ENCODE measurements at places on chromosomes 12 and 14.

DNA sequence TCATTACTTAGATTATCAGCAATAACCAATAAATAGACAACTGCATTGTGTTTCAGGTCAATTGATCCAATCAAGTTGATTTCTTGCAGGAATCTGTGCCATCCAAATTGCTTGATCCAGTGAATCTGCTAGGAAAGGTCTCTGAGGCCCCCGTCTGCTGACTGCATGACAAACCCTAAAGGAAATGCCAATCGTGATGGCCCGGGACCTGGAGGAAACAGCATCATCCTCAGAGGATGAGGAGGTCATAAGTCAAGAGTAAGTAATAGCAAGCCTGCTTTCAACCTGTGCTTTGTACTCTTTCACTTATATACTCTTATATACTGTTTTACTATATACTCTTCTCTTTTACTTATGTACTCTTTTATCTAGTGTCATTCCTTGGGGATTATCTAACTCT is 1.9 kb downstream of the TTLL5 start:
- DNase-seq, result no peak

GRCh38 chr12:19964549-19964948 is 403.8 kb upstream of the PDE3A start:
- no peak for DNase-seq

DNA sequence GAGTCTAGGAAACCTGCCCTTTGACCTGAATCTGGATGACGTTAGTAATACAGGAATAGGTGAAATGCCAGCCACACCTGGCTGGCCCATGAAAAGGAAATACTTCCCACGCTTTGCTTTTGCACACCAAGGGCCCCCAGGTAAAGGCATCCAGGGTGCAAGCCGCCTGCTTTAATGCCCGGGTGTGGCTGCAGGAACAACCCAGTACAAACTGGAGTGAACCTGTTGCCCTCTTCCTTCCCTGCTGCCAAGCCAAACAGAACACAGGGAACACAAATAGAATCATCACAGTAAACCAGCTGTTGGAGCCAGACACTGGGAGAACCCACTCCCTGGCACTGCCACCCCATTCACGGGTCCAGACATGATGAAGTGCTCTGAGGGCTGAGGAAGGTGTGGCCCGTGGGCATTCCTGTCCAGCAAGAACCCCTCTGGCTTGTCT is 24.2 kb upstream of the FOS start:
- no peak for DNase-seq

- DNase-seq, result no peak
Measured at GRCh38 chr14:54881235-54881760, 21.3 kb downstream of the GCH1 start.

DNA sequence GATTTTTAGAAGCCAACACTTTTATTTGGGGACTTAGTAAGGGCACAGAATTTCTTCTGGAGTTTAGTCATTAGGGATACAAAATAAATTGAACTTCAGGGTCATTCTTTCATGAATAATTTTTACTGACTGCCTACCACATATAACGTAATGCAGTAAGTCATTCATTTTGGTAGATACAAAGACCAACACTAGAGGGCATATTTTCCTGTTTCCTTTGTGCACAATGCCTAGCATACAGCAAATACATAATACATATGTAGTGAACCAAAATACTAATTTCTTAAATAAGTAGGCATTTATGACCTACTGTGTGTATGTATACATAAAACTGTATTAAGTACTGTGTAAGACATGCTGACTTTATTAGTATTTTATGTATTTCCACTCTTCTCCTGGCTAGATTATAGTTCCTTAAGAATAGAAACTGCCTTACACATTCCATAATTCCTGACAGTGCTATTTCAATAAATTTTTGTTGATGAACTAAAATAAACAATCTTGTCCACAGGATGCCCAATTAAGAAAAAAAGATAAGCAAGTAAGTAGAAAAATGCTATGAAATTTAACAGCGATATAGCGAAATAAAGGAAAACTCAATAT is 47.9 kb downstream of the PPP1R12A start:
- DNase-seq, result no peak

- DNase-seq, result no peak
Measured at GRCh38 chr12:128819293-128820144, 4.2 kb downstream of the SLC15A4 start.

GRCh38 chr12:119068129-119068856 is 87.0 kb downstream of the SRRM4 start:
- DNase-seq, result no peak

DNA sequence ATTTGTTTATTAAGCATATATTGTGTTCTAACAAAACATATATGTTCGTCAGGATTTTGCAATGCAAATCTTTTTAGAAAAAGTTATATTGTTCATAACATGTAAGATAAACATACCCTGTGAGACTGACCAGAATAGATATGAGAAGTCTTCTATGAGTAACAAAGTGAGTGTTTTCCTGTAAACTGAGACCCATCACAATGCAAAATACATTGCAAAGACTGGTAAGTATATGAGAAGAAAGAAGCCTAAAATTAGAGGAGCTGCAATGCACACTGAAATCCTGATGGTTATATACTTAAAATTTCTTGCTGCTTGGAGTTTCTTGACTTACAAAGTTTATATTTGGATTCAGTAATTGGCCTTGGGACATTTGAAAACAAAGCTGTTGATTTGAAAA is 6.0 kb downstream of the HMGA2 start:
- DNase-seq, result no peak

DNA sequence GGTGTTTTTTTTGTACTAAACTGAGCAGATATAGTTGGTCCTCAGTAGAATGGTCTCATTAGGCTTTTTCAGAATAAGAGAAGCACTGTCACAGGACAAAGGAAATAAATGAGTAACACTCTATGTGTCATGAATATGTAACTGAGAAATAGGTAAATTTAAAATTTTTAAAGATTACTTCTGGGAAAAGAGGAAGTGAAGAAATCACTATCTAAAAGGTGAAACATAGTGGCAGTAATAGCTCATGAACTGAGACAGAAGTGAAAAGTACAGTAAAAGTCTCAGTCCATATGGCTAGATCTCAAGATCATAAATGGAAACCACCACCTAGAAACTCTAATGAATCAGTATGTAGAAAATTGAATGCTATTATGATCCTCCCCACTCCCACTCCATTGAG is 89.3 kb upstream of the TTC7B start:
- no peak for DNase-seq

- DNase-seq, result no peak
Measured at GRCh38 chr14:90274808-90275457, 18.6 kb downstream of the PSMC1 start.

GRCh38 chr14:22588526-22589095 is 413 bp downstream of the DAD1 start:
- DNase-seq, result no peak

Measured in esophagus squamous epithelium (tissue), 5 donors.